ENCODE measurements at places on chromosomes 3 and 15. TPM values are rescaled to one million over a fixed set of nuclear protein-coding genes. Genes with fewer than 3 reads are reported as not detected.

The MEGF11 gene
- total RNA-seq = not detected

The AMOTL2 gene
- total RNA-seq = 0.07 TPM

The FETUB gene
- not detected for total RNA-seq

The ZNF80 gene
- total RNA-seq = 1.4 TPM

The TMC3 gene
- total RNA-seq = not detected

The C3orf49 gene
- not detected for total RNA-seq

The ZIC1 gene
- not detected for total RNA-seq

The MYL3 gene
- total RNA-seq = not detected

The MORC1 gene
- total RNA-seq = not detected

The TLR9 gene
- 1.2 TPM for total RNA-seq

The NR2E3 gene
- total RNA-seq = not detected

The PLAAT1 gene
- total RNA-seq = not detected

The ARHGEF26 gene
- total RNA-seq = 0.31 TPM

The SLC35G2 gene
- total RNA-seq = 5.4 TPM

The BFSP2 gene
- total RNA-seq = not detected

The NRROS gene
- 15.2 TPM for total RNA-seq

The CNTN6 gene
- not detected for total RNA-seq

The NOX5 gene
- not detected for total RNA-seq

Measured in activated T-cell treated with anti-CD3 and anti-CD28 coated beads, Interleukin-2, amount 50 U/mL, for 72 hours (primary cell).